ENCODE measurements at places on chromosomes 4 and X.

- no peak for DNase-seq
Observed at GRCh38 chr4:865572-865971, 39.6 kb upstream of the CPLX1 start.

DNA sequence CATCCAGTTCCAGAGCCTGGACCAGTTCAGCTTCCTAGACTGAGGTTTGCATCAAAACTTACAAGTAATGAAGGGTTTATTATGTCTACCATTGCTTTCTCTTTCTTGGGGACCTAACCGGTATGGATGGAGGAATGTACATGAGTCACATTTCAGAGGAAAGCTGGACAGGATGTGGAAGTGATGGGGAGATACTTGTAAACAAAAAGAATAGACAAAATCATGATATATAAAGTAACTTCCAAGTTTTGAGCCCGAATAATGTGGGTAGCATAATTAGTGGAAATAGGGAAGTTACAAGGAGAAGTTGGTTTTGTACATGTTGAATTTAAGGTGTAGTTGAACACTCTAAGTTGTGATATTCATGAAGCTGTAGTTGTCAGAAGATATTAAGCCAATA is 15.0 kb downstream of the FNIP2 start:
- DNase-seq, result no peak

- no peak for DNase-seq
Observed at GRCh38 chrX:24969812-24970211, 46.0 kb downstream of the ARX start.

DNA sequence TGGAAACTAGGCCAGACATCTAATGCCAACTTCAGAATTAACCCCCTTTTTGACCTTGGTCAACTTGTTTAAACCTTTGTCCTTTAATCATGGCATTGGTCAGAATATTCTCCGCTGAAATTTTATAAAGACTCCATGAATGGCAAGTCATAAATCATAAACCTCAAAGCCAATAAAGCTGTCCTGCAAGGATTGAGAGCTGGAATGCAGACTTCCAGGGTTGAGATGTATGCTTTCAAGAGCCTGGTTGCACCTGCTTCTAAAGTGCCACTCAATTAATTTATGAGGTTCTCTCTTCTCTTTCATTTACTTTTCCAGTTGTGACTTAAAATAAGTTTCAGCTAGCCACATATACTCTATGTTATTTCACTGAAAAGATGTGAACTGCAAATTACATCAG is 136.2 kb upstream of the HCCS start:
- no peak for DNase-seq

DNA sequence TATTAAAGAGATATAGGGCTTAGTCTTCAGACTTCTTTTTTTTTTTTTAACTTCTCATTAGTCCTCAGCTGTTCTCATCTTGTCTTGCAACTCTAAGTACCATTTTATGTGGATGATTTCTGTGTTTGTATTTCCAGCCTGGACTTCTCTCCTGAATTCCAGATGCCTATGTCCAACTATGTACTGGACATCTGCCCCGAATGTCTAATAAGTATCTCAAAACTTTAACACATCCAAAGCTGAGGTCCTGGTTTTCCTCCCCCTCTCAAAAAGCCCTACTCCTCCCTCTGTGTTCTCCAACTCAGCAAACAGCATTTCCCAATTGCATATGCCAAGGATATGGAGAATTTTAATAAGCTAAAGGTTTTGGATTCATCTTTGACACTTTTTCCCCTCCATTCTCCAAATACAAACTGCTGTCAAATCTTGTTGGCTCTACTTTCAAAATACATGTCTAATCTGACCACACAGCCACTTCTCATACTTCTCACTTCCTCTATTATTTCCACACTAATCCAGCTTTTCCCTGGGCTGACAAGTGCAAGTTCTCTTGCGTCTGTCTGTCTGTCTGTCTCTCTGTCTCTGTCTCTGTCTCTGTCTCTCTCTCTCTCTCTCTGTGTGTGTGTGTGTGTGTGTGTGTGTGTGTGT is 79.8 kb downstream of the CLCN5 start:
- DNase-seq, result peak; percentile 10

- no peak for DNase-seq
Observed at GRCh38 chr4:155094201-155094820, 114.1 kb upstream of the NPY2R start.

DNA sequence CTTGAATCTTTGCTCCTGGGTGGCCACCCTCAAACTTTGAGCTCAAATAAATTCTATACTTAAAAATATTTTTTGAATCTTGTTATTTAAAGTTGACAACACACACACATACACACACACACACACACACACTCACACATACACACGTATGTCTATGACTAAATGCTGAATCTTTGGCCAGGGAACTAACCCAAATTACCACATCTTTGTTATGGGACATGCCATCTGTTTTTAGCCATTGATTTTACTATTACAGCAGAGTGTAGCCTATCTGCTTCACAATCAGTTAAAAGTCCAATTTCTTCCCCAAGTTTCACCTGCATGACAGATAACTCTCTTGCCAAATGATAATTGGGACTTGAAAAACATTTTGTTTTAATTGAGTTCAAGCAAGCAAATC is 45.0 kb upstream of the USP46 start:
- DNase-seq, result no peak

GRCh38 chrX:46673620-46674359 is 85.1 kb downstream of the SLC9A7 start:
- DNase-seq, result no peak

GRCh38 chr4:174928575-174929253 is 10.6 kb downstream of the ADAM29 start:
- DNase-seq, result no peak

All from GM13977 (cell line).